ENCODE measurements at places on chromosomes 13 and 19.

DNA sequence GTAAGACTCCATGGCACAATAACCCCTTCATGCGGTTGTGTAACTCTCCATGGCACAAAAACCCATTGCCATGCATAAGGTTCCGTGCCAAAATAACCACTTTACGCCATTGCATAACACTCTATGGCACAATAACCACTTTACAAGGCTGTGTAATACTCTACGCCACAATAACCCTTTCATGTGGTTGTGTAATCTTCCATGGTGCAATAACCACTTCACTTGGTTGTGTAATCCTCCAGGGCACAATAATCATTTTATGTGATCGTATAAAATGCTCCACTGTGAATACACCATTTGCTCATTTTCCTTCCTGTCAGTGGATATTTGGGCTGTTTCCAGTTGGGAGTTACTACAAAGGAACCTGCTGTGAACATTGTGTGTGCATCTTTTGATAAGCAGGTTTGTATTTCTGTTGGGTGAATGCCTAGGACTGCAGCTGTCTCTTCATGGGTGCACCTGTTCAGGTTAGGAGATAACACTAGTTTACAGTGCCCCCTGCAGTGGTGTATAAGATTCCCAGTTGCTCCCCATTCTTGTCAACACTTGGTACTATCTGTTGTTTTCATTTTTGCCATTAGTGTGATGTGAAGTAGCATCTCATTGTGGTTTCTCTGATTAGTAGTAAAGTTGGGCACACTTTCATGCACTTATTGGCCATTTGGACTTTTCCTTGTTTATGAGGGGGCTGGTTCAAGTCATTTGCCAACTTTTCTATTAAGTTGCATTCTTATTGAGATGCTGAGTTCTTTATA lies 21.1 kb upstream of the ZSCAN18 start:
- no peaks in the 10 kb centered on the region for H3K4me1 ChIP-seq
- H3K4me3 ChIP-seq = no peak overlapping the region
- DNase-seq = no peak
- H3K27ac ChIP-seq = no peak overlapping the region

GRCh38 chr19:33375837-33376159 lies 2.3 kb downstream of the CEBPG start:
- H3K27me3 ChIP-seq = no peaks in the 10 kb centered on the region
- H3K4me1 ChIP-seq = peaks cover 17% of the 10 kb centered on the region
- H3K27ac ChIP-seq = no peak overlapping the region
- H3K4me3 ChIP-seq = no peak overlapping the region
- no peaks in the 10 kb centered on the region for H3K36me3 ChIP-seq

- H3K4me1 ChIP-seq = no peaks in the 10 kb centered on the region
- DNase-seq = no peak
- no peak overlapping the region for H3K27ac ChIP-seq
- no peak overlapping the region for H3K4me3 ChIP-seq
- no peaks in the 10 kb centered on the region for H3K27me3 ChIP-seq
Observed at GRCh38 chr13:76307142-76307541, 579.1 kb downstream of the KCTD12 start.

DNA sequence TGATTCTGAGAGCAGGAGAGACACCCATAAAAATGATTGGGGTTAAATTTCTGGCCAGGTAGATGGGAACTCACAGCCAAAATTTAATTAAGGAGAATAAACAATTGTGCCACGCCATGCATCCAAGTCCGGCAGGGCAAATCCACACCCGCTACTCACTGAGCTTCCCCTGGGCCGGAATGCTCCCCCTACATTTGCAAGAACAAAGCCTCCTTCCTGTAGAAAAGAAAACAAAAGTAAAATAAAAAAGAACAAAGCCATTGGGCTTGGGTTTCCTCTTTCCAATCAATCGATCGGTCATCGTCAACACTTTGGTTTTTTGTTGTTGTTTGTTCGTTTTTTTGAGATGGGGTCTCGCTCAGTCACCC lies 30.2 kb upstream of the TFDP1 start:
- H3K36me3 ChIP-seq = no peaks in the 10 kb centered on the region
- DNase-seq = no peak
- no peaks in the 10 kb centered on the region for H3K4me1 ChIP-seq
- no peak overlapping the region for H3K4me3 ChIP-seq
- no peaks in the 10 kb centered on the region for H3K27me3 ChIP-seq

DNA sequence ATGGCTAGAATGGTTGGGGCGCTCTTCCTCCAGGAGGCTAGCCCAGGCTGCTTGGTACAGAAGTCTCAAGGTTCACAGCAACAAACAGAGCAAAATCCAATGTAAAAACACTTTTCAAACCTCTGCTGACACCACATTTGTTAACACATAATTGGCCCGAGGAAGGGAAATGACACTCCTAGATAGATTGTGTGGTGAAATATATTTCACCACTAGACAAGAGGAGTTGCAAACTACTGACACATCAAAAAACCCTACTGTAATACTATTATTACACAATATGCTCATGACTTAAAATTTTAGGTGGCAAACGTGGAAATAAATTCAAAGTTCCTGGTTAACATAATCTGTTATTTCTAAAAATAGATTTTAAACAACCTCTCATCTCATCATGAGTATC lies 643.6 kb downstream of the PCDH9 start:
- H3K27me3 ChIP-seq = no peaks in the 10 kb centered on the region
- DNase-seq = no peak
- no peak overlapping the region for H3K4me3 ChIP-seq

GRCh38 chr19:44587963-44588770 lies 25.2 kb upstream of the IGSF23 start:
- peak overlapping the region; percentile 33 for H3K27ac ChIP-seq
- no peak overlapping the region for H3K4me3 ChIP-seq
- DNase-seq = no peak
- H3K27me3 ChIP-seq = no peaks in the 10 kb centered on the region

DNA sequence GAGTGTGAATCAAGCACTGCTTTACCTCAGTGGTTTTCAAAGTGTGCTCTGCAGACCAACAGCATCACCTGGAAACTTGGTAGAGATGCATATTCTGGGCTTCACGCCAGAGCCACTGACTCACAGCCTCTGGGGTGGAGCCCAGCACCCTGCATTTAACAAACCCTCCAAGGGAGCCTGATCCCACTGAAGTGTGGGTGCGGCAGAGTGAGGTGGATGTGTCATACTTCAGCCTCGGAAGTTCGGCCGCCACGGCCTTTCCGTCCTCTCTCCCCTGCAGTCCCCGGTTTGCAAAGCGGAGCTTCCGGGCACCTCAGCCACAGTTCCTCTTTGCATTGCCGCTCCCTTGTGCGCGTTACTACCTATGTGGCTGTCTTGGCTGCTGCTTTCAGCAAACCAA lies 33.3 kb upstream of the MICU2 start:
- no peaks in the 10 kb centered on the region for H3K27me3 ChIP-seq
- H3K4me1 ChIP-seq = no peaks in the 10 kb centered on the region
- H3K4me3 ChIP-seq = no peak overlapping the region
- no peak for DNase-seq
- no peak overlapping the region for H3K27ac ChIP-seq

GRCh38 chr19:10333758-10334587 lies 644 bp upstream of the RAVER1 start:
- no peak for DNase-seq
- peaks cover 34% of the 10 kb centered on the region for H3K4me1 ChIP-seq
- H3K36me3 ChIP-seq = peaks cover 21% of the 10 kb centered on the region
- no peaks in the 10 kb centered on the region for H3K27me3 ChIP-seq

GRCh38 chr19:17109962-17110598 lies 34.5 kb downstream of the MYO9B start:
- H3K4me3 ChIP-seq = no peak overlapping the region
- H3K27me3 ChIP-seq = no peaks in the 10 kb centered on the region
- H3K27ac ChIP-seq = no peak overlapping the region

- no peaks in the 10 kb centered on the region for H3K36me3 ChIP-seq
- no peaks in the 10 kb centered on the region for H3K27me3 ChIP-seq
- DNase-seq = no peak
- H3K4me1 ChIP-seq = no peaks in the 10 kb centered on the region
Observed at GRCh38 chr19:18763674-18764590, 27.2 kb downstream of the COMP start.

DNA sequence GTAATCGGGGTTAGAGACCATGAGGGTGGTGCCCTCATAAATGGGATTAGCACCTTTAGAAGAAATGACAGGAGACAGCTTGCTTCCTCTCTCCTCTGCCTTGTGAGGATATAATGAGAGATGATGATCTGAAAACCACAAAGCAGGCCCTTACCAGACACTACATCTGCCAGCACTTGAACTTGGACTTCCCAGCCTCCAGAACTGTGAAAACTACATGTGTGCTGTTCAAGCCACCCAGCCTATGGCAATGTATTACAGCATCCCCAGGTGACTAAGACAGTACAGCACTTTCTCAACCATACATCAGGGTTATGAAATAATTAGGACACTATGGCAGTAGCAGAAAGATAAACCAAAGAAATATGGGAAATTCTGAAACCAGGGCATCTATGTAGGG lies 7.4 kb downstream of the ZNF564 start:
- H3K36me3 ChIP-seq = no peaks in the 10 kb centered on the region
- H3K27me3 ChIP-seq = no peaks in the 10 kb centered on the region
- H3K4me3 ChIP-seq = no peak overlapping the region

GRCh38 chr13:27211771-27212364 lies 39.5 kb upstream of the RPL21 start:
- no peaks in the 10 kb centered on the region for H3K27me3 ChIP-seq
- no peaks in the 10 kb centered on the region for H3K36me3 ChIP-seq
- no peak overlapping the region for H3K4me3 ChIP-seq
- H3K27ac ChIP-seq = no peak overlapping the region
- H3K4me1 ChIP-seq = no peaks in the 10 kb centered on the region

GRCh38 chr13:37791699-37792098 lies 77.9 kb downstream of the TRPC4 start:
- no peak overlapping the region for H3K27ac ChIP-seq
- no peaks in the 10 kb centered on the region for H3K36me3 ChIP-seq
- no peak overlapping the region for H3K4me3 ChIP-seq
- H3K27me3 ChIP-seq = no peaks in the 10 kb centered on the region
- DNase-seq = no peak
- no peaks in the 10 kb centered on the region for H3K4me1 ChIP-seq

- no peaks in the 10 kb centered on the region for H3K36me3 ChIP-seq
- no peaks in the 10 kb centered on the region for H3K27me3 ChIP-seq
- H3K27ac ChIP-seq = no peak overlapping the region
Observed at GRCh38 chr13:23749288-23749873, 139.8 kb downstream of the MIPEP start.

DNA sequence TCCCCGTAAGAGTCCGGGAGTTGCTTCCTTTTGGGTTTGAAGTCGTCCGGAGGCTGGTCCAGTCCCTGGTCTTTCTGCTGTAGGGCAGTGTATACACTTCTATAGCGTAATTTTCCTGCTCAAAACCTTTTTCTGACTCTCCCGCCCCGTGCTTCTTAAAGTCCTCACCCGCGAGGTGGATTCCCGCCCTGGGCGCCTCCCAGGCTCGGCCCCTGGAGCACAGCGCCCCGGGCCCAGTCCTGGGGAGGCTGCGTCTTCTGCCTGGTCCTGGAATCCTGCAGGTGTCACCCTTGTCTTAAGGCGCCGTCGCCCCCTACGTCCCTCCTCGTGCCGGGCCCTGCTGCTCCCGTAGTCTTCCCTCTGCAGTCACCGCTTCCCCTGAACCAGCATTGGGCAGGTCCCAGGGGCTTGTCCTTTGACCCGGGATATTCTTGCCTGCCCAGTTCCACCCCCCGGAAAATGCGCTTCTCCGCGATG lies 34.4 kb upstream of the ZNF808 start:
- no peak overlapping the region for H3K27ac ChIP-seq
- H3K36me3 ChIP-seq = no peaks in the 10 kb centered on the region
- H3K27me3 ChIP-seq = no peaks in the 10 kb centered on the region
- DNase-seq = no peak

- no peak within 1 kb of the TSS for H3K27ac ChIP-seq
Observed at GRCh38 chr19:18225702-18226468, at the start of gene PDE4C. PDE4C (minus strand) TSS chr19:18226438; CDS start chr19:18226415, 23 bp downstream.

DNA sequence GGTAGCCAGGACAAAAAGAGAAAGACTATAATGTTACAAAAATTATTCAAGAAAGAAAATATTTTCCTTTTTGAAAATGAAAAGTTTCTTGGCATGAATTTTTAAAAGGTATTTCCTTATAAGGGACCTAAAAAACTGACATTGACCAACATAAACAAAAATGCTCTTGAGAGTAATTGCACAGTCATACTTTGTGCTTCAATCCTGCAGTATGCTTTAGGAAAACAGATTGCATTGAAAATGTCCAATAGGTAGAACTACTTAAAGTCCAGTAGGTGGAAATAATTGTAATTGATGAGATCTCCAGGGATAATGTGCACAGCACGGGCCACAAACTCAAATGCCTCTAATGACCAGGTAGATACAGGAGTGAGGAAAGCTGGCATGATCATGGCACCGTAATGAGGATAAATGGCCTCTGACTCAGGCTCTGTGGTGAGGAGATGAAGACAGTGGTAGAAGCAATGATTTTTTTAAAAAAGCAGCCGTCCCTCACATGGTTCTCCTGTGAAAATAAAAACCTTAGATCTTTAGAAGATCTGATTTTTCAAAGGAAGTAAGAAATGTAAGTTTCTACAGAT lies 278.0 kb downstream of the ITGBL1 start:
- H3K4me1 ChIP-seq = no peaks in the 10 kb centered on the region
- no peak for DNase-seq
- no peak overlapping the region for H3K4me3 ChIP-seq
- no peaks in the 10 kb centered on the region for H3K27me3 ChIP-seq

- DNase-seq = no peak
- H3K27me3 ChIP-seq = no peaks in the 10 kb centered on the region
- H3K4me3 ChIP-seq = no peak overlapping the region
- no peaks in the 10 kb centered on the region for H3K4me1 ChIP-seq
- H3K36me3 ChIP-seq = no peaks in the 10 kb centered on the region
- H3K27ac ChIP-seq = no peak overlapping the region
Observed at GRCh38 chr13:92137520-92137919, 739.1 kb downstream of the GPC5 start.

DNA sequence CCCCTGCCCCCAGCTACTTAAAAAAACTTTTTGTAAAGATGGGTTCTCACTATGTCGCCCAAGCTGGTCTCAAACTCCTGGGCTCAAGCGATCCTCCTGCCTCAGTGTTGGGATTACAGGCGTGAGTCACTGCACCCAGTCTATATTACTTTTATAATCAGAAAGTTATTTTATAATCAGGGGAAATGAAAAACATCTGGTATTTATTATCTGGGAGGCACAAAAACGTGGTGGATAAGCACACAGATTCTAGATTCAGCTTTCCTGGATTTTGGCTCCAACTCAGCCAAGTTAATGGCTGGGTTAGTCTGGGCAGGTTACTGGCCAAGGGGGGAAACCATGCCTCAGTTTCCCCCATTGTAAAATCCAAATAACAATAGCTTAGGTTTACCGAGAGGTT lies 24.7 kb downstream of the KEAP1 start:
- no peaks in the 10 kb centered on the region for H3K27me3 ChIP-seq
- H3K27ac ChIP-seq = no peak overlapping the region
- no peak for DNase-seq
- peak overlapping the region; percentile 29 for H3K4me3 ChIP-seq
- H3K4me1 ChIP-seq = peaks cover 15% of the 10 kb centered on the region

GRCh38 chr13:79141082-79141481 lies 265.0 kb downstream of the RBM26 start:
- no peaks in the 10 kb centered on the region for H3K27me3 ChIP-seq
- H3K27ac ChIP-seq = no peak overlapping the region
- H3K36me3 ChIP-seq = no peaks in the 10 kb centered on the region
- H3K4me1 ChIP-seq = no peaks in the 10 kb centered on the region
- H3K4me3 ChIP-seq = no peak overlapping the region
- DNase-seq = no peak
